ENCODE measurements at places on chromosomes 3 and 15.

GRCh38 chr3:100131241-100131640, 16.9 kb upstream of the FILIP1L start:
- DNase-seq = no peak
- H3K27me3 ChIP-seq = no peaks in the 10 kb centered on the region
- H3K4me3 ChIP-seq = no peak overlapping the region

DNA sequence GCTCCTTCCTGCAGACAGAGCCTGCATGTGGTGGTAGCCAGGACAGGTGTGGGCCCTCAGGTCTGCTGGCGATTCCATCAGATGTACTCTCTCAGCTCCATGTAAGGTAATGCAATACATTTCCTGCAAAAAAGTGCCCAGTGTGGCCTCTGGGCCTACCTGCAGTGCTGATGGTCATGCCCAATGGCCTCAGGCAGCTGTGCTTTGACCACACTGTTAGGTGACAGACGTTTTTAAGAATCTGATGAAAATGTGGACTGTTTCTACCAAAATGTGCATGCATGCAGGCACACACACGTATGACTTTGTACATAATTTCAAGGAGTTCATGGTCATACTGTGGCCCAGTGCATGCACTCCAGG, 152.9 kb downstream of the RAB11A start:
- H3K27ac ChIP-seq = no peak overlapping the region
- H3K4me3 ChIP-seq = no peak overlapping the region
- no peak for DNase-seq
- peaks cover 36% of the 10 kb centered on the region for H3K27me3 ChIP-seq
- H3K4me1 ChIP-seq = no peaks in the 10 kb centered on the region

- H3K27ac ChIP-seq = no peak overlapping the region
- peaks cover 6% of the 10 kb centered on the region for H3K27me3 ChIP-seq
- H3K4me1 ChIP-seq = peaks cover 16% of the 10 kb centered on the region
These were observed 961 bp downstream of the HAPLN3 start for GRCh38 chr15:88894348-88894818.

DNA sequence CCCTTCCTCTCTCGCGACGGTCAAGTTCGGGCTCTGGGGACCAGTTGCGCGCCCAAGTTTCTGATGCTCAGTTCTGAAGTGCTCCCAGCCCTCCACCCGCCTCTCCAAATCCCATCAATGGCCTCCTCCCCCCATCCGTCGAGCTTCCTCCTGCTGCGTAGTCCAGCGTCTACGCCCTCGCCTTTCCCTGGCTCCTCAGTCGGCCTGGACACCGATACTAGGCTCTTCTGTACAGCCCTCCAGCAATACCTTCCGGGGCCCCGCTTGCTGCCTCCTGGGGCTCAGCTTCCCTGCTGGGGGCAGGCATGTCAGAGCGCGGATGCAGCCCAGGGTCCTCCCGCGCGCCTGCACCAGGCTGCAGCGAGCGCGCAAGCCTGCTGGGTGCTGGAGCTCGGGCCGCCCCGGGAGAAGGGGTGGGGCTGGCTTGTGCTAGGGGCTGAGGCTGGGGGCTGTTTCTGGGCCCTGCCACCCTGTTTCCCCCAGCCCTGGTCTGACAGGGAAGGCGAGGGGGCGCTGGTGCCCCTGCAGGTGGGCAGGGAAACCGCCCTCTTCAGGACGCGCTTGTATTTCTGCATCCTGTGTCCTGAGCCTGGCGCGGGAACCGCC, 353.3 kb upstream of the SUCLG2 start:
- H3K36me3 ChIP-seq = no peaks in the 10 kb centered on the region
- no peaks in the 10 kb centered on the region for H3K4me1 ChIP-seq
- H3K4me3 ChIP-seq = no peak overlapping the region
- no peak overlapping the region for H3K27ac ChIP-seq

- no peaks in the 10 kb centered on the region for H3K27me3 ChIP-seq
- peak overlapping the region; percentile 88 for H3K27ac ChIP-seq
- peak; percentile 24 for DNase-seq
- H3K36me3 ChIP-seq = no peaks in the 10 kb centered on the region
These were observed 32.2 kb upstream of the BCL6 start for GRCh38 chr3:187777331-187777941.

GRCh38 chr15:81313686-81314085, 10.3 kb downstream of the STARD5 start:
- peaks cover 95% of the 10 kb centered on the region for H3K4me1 ChIP-seq
- DNase-seq = no peak
- peaks cover 78% of the 10 kb centered on the region for H3K36me3 ChIP-seq
- peak overlapping the region; percentile 94 for H3K27ac ChIP-seq
- no peak overlapping the region for H3K4me3 ChIP-seq

- H3K27me3 ChIP-seq = no peaks in the 10 kb centered on the region
- no peaks in the 10 kb centered on the region for H3K4me1 ChIP-seq
- no peak overlapping the region for H3K27ac ChIP-seq
- no peaks in the 10 kb centered on the region for H3K36me3 ChIP-seq
- DNase-seq = no peak
These were observed 93.3 kb upstream of the RAD18 start for GRCh38 chr3:9056581-9056980.

DNA sequence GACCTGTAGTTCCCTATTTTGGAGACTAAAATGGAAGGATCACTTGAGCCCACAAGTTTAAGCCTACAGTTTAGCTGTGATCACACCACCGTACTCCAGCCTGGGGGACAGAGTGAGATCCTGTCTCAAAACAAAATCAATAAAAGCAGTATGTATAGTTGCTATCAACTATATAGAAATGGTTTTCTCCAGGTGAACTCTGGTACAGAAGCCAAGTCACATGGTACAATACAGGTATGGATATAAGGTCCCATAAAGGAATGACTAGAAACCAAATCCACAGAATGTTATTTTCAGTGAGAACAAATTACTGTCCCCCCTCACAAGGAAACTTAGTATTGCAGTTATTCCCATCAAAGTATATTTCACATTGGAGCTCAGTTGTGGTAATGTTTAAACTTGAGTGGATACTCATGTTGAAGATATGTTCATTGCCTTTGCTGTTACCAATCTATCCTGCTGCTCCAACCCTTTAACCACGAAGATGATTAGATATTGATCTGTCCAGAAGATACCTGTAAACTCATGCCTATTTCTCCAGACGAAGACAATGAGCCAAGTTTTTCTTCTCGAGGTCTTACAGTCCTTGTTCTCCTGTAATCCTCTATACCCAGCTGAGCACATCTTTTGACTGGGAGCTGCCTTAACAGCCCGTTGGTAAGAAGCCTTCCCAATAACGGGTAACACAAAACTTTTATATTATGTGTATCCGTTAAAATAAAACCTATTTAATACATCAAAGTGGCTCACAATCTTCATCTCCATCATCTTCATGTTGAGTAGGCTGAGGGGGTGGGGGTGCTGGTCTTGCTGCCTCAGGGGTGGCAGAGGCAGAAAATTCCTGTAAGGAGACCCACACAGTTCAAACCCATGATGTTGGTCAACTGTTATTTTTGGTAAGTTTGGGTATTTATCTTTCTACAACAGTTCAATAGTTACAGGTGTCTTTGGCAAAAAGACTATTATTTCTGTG, 24.6 kb downstream of the TRA2B start:
- no peak for DNase-seq
- H3K4me3 ChIP-seq = no peak overlapping the region
- H3K4me1 ChIP-seq = no peaks in the 10 kb centered on the region
- no peaks in the 10 kb centered on the region for H3K27me3 ChIP-seq
- peaks cover 46% of the 10 kb centered on the region for H3K36me3 ChIP-seq

DNA sequence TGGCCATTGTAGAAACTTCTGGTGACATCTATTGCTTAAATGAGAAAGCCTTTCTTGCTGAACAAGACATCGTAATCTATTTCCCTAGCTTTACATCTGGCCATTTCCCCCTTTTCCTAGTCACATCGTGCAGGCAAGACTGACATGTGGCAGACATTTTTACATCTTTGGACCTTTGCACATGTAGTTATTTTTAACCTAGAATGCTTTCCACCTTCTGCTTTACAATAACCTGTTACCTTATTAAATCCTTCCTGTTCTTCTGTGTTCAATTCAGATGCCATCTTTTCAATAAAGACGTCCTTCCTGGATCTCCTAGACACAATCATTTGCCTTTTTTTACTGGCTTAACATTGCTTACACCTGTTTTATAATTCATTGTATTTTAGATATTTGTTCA, 343.3 kb downstream of the DIPK2A start:
- H3K4me3 ChIP-seq = no peak overlapping the region
- no peak overlapping the region for H3K27ac ChIP-seq
- H3K4me1 ChIP-seq = no peaks in the 10 kb centered on the region
- no peak for DNase-seq
- H3K27me3 ChIP-seq = peaks cover 2% of the 10 kb centered on the region
- H3K36me3 ChIP-seq = no peaks in the 10 kb centered on the region

GRCh38 chr15:95880630-95881029, 449.9 kb upstream of the NR2F2 start:
- no peak overlapping the region for H3K27ac ChIP-seq
- peaks cover 8% of the 10 kb centered on the region for H3K4me1 ChIP-seq
- no peak overlapping the region for H3K4me3 ChIP-seq
- no peaks in the 10 kb centered on the region for H3K36me3 ChIP-seq
- no peak for DNase-seq

GRCh38 chr15:90435652-90436337, 47.8 kb downstream of the IQGAP1 start:
- DNase-seq = no peak
- no peaks in the 10 kb centered on the region for H3K27me3 ChIP-seq
- H3K27ac ChIP-seq = no peak overlapping the region
- H3K4me3 ChIP-seq = no peak overlapping the region
- H3K36me3 ChIP-seq = peaks cover 75% of the 10 kb centered on the region

- no peak overlapping the region for H3K4me3 ChIP-seq
- no peaks in the 10 kb centered on the region for H3K4me1 ChIP-seq
- no peak for DNase-seq
- H3K36me3 ChIP-seq = no peaks in the 10 kb centered on the region
- peaks cover 11% of the 10 kb centered on the region for H3K27me3 ChIP-seq
These were observed 109.3 kb downstream of the NEO1 start for GRCh38 chr15:73161546-73161945.

GRCh38 chr3:170372190-170372879, 14.8 kb downstream of the SKIL start:
- H3K4me1 ChIP-seq = peaks cover 67% of the 10 kb centered on the region
- peaks cover 44% of the 10 kb centered on the region for H3K36me3 ChIP-seq
- no peak for DNase-seq
- H3K27ac ChIP-seq = peak overlapping the region; percentile 59

DNA sequence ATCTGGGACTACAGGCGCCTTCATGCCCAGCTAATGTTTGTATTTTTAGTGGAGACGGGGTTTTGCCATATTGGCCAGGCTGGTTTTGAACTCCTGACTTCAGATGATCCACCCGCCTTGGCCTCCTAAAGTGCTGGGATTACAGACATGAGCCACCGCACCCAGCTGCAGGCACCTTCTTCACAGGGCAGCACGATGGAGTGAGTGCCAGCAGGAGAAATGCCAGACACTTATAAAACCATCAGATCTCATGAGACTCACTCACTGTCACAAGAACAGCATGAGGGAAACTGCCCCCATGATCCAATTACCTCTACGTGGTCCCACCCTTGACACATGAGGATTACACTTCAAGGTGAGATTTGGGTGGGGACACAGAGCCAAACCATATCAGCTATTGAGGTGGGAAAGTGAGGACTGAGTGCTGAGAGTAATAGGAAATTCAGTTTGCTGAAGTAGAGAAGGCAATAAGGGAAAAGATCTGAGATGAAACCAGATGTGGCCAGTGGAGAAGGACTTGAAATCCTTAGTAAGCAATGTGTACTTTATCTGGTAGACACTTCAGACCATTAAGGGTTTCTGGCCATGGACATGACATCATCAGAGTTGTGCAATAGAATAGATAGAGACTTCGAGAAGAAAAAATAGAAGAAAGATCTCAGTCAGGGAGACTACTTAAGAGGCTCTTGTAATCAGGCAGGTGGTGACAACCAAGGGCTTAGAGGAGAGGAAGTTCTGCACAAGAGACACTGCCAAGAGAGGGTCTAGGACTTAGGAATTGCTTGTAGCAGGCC, 18.1 kb upstream of the ATP13A5 start:
- no peaks in the 10 kb centered on the region for H3K36me3 ChIP-seq
- DNase-seq = no peak
- no peak overlapping the region for H3K27ac ChIP-seq
- no peaks in the 10 kb centered on the region for H3K4me1 ChIP-seq
- H3K27me3 ChIP-seq = peaks cover 3% of the 10 kb centered on the region

DNA sequence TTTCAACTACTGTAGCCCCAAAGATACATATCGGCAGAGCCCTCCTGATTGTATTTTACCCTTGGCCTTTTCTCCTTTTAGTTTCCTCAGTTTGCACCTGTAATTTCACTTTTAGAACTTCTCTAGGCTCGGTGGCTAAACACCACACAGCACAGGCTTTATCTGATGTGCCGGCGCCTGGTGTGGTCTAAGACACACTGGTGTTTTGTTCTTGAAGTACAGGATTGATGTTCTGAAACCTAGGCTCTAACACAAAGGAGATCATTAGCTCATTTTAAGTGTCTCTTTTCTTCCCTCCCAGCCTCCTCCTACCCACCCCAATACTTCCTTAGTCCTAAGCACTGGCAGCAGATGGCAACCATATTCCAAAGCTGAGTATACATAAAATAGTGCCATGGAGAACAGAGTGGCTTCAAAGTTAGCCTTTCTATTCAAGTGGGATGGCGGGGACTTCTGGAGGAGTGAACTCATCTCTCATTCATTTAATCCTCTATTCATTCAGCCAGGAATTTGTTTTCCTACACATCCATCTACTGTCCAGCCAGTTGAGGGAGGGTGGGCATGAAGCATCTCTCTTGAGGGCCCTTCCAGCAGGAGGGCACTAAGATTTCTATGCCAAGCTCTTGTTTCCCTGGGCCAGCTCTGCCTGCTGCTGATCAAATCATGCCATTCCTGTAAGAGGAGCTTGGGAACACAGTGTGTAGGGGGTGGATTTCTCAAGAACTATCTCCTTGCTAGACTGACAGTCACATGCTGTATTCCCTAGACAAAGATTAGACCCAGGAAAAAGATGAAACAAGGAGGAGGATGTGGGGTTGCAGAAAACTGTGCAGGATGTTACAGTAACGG, 71.2 kb downstream of the TIGIT start:
- no peak for DNase-seq
- H3K4me1 ChIP-seq = peaks cover 2% of the 10 kb centered on the region
- no peaks in the 10 kb centered on the region for H3K27me3 ChIP-seq
- peaks cover 37% of the 10 kb centered on the region for H3K36me3 ChIP-seq
- peak overlapping the region; percentile 25 for H3K27ac ChIP-seq

DNA sequence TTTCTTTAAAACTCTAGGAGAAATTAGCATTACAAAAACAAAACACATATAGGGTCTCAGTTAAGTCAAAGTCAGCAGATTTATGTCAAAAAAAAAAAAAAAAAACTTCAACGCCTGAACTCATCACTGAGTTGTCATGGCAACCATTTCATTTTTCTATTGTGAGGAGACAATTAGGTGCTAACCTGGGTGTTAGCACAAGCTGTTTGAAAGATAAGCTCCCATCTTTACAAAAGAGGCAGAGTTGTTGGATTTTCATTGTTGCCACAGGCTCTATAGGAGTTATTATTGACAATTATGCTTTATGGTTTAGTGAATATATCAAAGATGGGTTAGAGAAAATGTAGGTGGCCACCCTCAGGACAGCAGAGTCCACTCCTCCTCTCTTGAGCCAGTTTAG, 806.9 kb downstream of the GRM7 start:
- no peaks in the 10 kb centered on the region for H3K4me1 ChIP-seq
- DNase-seq = no peak
- no peaks in the 10 kb centered on the region for H3K36me3 ChIP-seq
